Activated CD8-positive, alpha-beta T cell treated with anti-CD3 and anti-CD28 coated beads for 36 hours (primary cell): ENCODE measurements at places on chromosomes 7 and 10.
A peak's percentile ranks its signal among the peaks of the same experiment; 100 is the strongest.

- no peak for DNase-seq
Observed at GRCh38 chr10:103545366-103545765, 51.9 kb downstream of the NEURL1 start.

- no peak for DNase-seq
Observed at GRCh38 chr10:10726101-10726500, 291.6 kb upstream of the CELF2 start.

- no peak for DNase-seq
Observed at GRCh38 chr10:33196710-33197491, 137.6 kb downstream of the NRP1 start.

DNA sequence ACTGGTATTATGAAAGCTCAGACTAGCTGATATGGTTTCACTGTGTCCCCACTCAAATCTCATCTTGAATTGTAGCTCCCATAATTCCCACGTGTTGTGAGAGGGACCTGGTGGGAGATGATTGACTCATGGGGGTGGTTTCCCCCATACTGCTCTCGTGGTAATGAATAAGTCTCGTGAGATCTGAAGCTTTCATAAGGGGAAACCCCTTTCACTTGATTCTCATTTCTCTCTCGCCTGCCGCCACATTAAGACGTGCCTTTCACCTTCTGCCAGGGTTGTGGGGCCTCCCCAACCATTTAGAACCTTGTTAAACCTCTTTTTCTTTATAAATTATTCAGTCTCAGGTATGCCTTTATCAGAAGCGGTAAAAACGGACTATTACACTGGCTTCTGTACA is 40.3 kb downstream of the COL13A1 start:
- DNase-seq = peak; percentile 61

DNA sequence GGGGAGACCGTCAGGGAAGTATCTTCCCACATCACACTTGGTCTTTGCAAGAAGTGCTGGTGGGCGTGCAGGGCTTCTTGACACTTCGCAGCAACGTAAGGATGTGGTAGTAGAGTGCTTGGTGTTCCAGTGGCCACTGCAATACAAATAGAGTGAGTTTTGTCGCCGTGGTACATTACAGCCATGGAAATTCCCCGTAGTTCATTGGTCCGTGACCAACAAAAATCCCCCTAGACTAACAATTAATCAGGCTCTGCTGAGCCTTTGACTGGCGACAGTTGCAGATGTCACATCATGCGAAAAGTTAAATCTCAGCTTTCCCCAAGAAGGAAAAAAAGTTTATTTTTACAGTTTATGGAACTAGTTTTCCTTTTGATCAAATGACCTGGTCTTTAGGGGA is 134.7 kb downstream of the MGMT start:
- DNase-seq = no peak
